PC-9 (cell line): ENCODE measurements at places on chromosomes 4 and X. TPM values are rescaled to one million over a fixed set of nuclear protein-coding genes. Genes with fewer than 3 reads are reported as not detected.

- H3K27me3 ChIP-seq: no peaks in the 10 kb centered on the region
- H3K27ac ChIP-seq: no peak overlapping the region
- no peaks in the 10 kb centered on the region for H3K36me3 ChIP-seq
- peak; percentile 27 for DNase-seq
These were observed 2.4 kb downstream of the ATP6AP1 start for GRCh38 chrX:154430916-154431315.

- peak; percentile 47 for DNase-seq
- no peaks in the 10 kb centered on the region for H3K36me3 ChIP-seq
- no peak overlapping the region; the same call in 1 of the 2 replicates for H3K27ac ChIP-seq
- H3K4me1 ChIP-seq: peaks cover 16% of the 10 kb centered on the region
These were observed 31.3 kb upstream of the ANXA5 start for GRCh38 chr4:121728066-121728465.

SYNPO2 gene
- 0.53 and 0.87 TPM in 2 replicates for total RNA-seq

GRCh38 chrX:65871671-65872311 is 168.1 kb downstream of the VSIG4 start:
- H3K27me3 ChIP-seq: no peaks in the 10 kb centered on the region
- no peaks in the 10 kb centered on the region for H3K4me1 ChIP-seq
- no peaks in the 10 kb centered on the region for H3K36me3 ChIP-seq
- peak; percentile 21 for DNase-seq
- H3K4me3 ChIP-seq: no peak overlapping the region
- no peak overlapping the region for H3K27ac ChIP-seq

- DNase-seq: no peak
- no peaks in the 10 kb centered on the region for H3K36me3 ChIP-seq
- peak overlapping the region; percentile 98 for H3K4me3 ChIP-seq
- no peaks in the 10 kb centered on the region for H3K27me3 ChIP-seq
These were observed 1.0 kb downstream of the TBCK start for GRCh38 chr4:106314960-106315359.

DNA sequence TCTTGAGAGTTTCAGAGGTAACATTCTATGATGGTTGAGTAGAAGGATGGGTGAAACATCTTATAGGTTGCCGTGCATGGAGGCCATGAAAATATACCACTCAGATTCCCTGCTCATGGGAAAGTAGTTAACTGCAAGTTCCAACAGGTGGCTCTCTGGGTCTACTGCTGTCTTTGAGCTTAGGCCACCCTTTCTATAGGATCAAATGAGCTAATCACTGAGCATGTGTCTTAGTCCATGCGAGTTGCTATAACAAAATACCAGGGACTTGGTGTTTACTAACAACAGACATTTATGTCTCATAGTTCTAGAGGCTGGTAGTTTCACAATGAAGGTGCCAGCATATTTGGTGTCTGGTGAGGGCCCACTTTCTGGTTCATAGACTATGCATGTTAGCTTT is 144.8 kb upstream of the UNC5C start:
- H3K4me1 ChIP-seq: no peaks in the 10 kb centered on the region
- no peaks in the 10 kb centered on the region for H3K27me3 ChIP-seq
- H3K27ac ChIP-seq: no peak overlapping the region
- no peaks in the 10 kb centered on the region for H3K36me3 ChIP-seq

KIAA1210 gene
- not detected in 2 replicates for total RNA-seq

GRCh38 chr4:85381968-85382367 is 93.0 kb upstream of the ARHGAP24 start:
- H3K4me3 ChIP-seq: no peak overlapping the region
- H3K27me3 ChIP-seq: no peaks in the 10 kb centered on the region
- no peaks in the 10 kb centered on the region for H3K4me1 ChIP-seq
- no peaks in the 10 kb centered on the region for H3K36me3 ChIP-seq
- H3K27ac ChIP-seq: no peak overlapping the region
- no peak for DNase-seq

GRCh38 chr4:182190306-182190705 is 52.9 kb upstream of the TENM3 start:
- H3K27me3 ChIP-seq: no peaks in the 10 kb centered on the region; the same call in 1 of the 2 replicates
- no peak for DNase-seq
- no peaks in the 10 kb centered on the region for H3K4me1 ChIP-seq
- H3K4me3 ChIP-seq: no peak overlapping the region
- no peak overlapping the region for H3K27ac ChIP-seq
- H3K36me3 ChIP-seq: no peaks in the 10 kb centered on the region

SPANXN4 gene
- not detected in 2 replicates for total RNA-seq

DNA sequence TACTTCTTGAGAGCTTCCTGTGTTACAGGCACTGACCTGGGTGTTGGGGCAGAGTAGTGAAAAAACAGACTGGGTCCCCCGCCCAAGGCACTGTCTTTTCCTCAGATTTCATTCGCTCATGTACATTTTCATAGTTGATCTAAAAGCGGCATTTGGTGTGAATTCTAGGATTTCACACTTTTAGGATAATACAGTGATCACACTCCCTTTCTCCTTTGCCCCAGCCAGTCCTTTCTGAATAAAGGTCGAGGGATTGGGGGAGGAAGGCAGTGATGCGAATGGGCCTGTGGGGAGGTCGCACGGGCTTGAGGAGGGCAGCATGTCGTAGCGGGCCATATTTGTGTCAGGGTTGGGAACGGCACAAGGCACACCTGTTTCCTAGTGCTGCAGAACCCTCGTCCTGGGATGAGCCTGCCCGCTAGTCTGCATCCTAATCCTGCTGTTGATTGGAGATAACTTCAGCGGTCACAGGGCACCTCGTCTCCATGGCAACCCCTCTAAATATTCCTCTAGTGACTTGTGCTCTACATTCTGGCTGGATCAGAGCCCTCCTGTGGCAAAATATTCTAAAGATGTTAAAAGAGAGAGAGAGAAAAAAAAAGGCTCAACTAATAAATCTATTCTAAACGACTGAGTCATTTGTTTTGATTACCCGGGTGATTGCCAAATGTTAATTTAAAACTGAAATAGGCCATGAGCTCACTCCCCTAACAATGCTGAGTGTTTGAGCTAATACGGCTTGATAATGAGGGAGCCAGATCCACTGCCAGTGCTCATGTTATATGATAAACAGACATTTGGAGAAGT is 21.8 kb downstream of the FHL1 start:
- H3K4me1 ChIP-seq: peaks cover 42% of the 10 kb centered on the region
- no peak overlapping the region for H3K4me3 ChIP-seq

- no peak overlapping the region for H3K4me3 ChIP-seq
- H3K36me3 ChIP-seq: no peaks in the 10 kb centered on the region
- H3K27me3 ChIP-seq: no peaks in the 10 kb centered on the region
- H3K4me1 ChIP-seq: no peaks in the 10 kb centered on the region
These were observed 555.2 kb upstream of the PRKX start for GRCh38 chrX:4268676-4269075.

DNA sequence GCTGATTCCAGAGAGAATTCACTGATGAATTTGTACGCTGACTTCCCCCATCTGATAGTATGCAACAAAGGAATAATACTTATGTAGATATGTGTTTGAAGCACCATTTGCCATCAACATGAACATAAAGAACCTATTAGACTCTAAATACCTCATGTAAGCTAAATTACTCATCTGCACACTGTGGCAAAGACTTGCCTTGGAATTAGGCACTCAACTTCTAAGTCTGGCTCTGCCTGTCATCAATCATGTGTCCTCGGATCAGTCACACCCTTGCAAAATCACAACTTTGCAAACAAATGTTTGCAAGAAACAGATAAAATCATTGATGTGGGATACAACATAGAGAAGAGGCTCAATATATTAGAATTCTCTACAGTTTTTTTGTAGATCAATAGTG is 169.9 kb upstream of the LDB2 start:
- H3K4me3 ChIP-seq: no peak overlapping the region
- no peaks in the 10 kb centered on the region for H3K4me1 ChIP-seq
- H3K27me3 ChIP-seq: no peaks in the 10 kb centered on the region
- DNase-seq: no peak

S100P gene
- 480 and 837 TPM in 2 replicates for total RNA-seq

- no peak overlapping the region for H3K4me3 ChIP-seq
- no peaks in the 10 kb centered on the region for H3K27me3 ChIP-seq
- H3K36me3 ChIP-seq: no peaks in the 10 kb centered on the region
- H3K27ac ChIP-seq: no peak overlapping the region
- no peaks in the 10 kb centered on the region for H3K4me1 ChIP-seq
- peak; percentile 41 for DNase-seq
These were observed 81.9 kb upstream of the QRFPR start for GRCh38 chr4:121462660-121463261.

TENT5D gene
- total RNA-seq: not detected in 2 replicates

GRCh38 chr4:55378617-55379467 is 16.9 kb upstream of the TMEM165 start:
- peak overlapping the region; percentile 45; the same call in 1 of the 2 replicates for H3K4me3 ChIP-seq
- peaks cover 18% of the 10 kb centered on the region for H3K4me1 ChIP-seq
- no peaks in the 10 kb centered on the region for H3K27me3 ChIP-seq
